ENCODE measurements at places on chromosomes 1 and 21.

- no peak for DNase-seq
Measured at GRCh38 chr1:181032535-181032934, 1.2 kb upstream of the MR1 start.

GRCh38 chr1:2228694-2229036, 546 bp downstream of the SKI start:
- no peak for DNase-seq

GRCh38 chr1:228341814-228342626, 64.6 kb downstream of the TRIM11 start:
- DNase-seq: peak; percentile 53

DNA sequence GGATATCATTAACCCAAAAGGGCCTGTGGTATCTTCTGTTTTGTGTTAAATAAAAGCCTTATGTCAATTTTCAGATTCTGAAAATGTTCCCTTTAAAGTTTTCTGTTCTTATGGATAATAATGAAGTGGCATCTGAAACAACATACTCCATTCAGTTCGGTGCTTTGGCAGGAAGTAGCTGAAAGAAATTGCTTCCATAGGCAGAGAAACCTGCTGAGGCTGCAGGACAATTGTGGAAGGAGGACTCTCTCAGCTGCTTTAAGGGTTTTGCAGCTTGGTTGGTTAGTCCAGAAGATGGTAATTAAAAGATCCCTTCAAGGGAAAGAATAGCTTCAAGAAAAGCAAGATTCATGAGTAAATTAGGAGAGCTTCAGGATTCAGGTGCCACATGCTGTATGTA, 30.5 kb upstream of the NRIP1 start:
- no peak for DNase-seq

GRCh38 chr21:16117331-16117730, 387.5 kb downstream of the USP25 start:
- no peak for DNase-seq

- DNase-seq: no peak
Measured at GRCh38 chr1:187032982-187033692, 204.4 kb downstream of the PLA2G4A start.

GRCh38 chr1:233278631-233279030, 16.9 kb downstream of the PCNX2 start:
- DNase-seq: no peak

GRCh38 chr1:932776-933602, 9.3 kb downstream of the SAMD11 start:
- no peak for DNase-seq

- DNase-seq: no peak
Measured at GRCh38 chr1:181028615-181029014, 5.2 kb upstream of the MR1 start.

- DNase-seq: no peak
Measured at GRCh38 chr21:25562660-25563059, 44.6 kb downstream of the MRPL39 start.

DNA sequence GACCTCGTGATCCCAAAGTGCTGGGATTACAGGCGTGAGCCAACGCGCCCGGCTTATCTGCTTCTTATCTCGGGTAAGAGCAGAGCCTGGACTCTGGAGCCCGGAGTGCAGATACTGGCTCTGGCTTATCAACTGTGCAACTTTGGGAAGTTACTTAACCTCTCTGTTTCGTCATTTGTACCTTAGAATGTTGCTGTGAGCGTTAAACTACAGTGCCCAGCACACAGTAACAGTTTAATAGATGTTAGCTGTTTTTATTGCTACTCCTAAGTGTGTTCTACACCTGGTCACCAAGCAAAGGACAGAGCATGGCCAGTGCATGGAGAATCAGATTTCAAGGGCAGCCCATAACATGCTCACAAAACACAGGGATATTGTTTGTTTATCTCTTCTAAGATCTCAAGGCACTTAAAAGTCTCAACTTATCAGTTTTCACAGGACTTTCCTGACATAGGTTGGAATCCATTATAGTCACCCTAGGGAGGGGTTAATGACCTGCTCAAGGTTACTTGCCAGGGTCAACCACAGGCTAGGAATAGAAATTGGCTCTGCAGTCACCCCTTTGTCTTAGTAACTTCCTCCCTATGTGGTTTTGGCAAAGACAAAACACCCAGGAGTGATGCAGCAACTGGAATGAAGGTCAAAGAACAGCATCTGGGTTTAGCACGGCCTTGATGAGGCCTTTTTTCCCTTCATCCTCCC, 22.5 kb upstream of the SRP9 start:
- no peak for DNase-seq

DNA sequence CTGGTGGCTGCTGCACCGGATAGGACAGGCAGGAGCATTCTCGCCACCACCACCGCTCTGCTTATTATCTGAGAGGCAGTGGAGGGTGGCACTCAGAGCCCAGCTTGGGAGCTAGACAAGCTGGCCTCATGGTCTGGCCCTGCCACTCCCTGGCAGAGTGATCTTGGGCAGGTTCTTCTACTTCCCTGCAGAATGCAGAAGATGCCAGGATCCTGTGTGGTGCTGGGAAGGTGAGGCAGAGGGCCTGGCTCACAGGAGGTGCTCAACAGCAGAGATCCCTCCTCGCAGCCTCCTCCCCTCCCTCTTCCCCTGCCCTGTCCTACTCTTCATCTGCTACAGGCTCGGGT, 60.4 kb downstream of the ARHGEF10L start:
- DNase-seq: no peak
